ENCODE measurements at places on chromosomes 6 and 20.
A peak's percentile ranks its signal among the peaks of the same experiment; 100 is the strongest.

GRCh38 chr6:25232479-25232878, 46.7 kb upstream of the CARMIL1 start:
- DNase-seq, result no peak

- no peak for DNase-seq
These were observed 57.2 kb downstream of the PRKN start for GRCh38 chr6:162670345-162670744.

DNA sequence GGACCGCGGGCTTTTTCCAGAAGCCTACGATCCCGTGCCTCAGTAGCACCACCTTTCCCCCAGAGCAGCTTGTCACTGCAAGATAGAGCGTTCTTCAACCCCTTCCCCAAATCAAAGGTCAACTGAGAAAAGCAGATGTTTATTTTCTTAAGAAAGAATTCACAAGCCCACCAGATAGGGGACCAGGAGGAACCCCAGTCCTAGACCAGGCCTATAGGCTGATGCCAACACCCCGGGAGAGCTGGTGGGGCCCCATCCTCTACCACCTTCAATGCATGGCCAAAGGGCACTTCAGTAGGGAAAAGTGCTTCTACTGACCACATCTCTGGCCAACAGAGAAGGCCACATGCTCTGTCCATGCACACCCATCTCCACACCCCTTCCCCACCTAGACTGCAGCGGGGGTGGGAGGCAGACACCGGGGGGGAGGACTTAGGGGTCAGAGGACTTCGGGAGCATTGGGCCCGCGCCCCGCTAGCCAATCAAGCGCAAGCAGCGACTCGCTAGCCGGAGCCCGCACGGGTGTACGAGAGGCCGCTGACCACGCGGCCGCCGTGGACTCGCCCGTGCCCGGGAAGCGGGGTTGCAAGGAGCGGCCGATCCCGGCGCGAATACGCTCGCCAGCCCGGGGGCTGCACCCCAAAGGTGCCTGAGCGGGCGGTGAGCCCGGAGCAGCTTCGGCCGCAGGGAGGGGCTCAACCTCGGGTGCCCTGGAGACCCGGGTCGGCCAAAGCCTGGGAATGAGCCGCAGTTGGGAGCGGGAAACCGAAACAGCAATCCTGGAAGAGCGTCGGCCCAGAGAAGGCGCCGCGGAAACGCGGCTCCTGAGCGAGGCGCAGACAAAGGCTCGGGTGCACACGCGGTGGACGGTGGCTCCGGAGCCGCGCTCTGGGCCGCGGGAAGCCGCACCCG, 2.8 kb downstream of the PDE10A start:
- no peak for DNase-seq

DNA sequence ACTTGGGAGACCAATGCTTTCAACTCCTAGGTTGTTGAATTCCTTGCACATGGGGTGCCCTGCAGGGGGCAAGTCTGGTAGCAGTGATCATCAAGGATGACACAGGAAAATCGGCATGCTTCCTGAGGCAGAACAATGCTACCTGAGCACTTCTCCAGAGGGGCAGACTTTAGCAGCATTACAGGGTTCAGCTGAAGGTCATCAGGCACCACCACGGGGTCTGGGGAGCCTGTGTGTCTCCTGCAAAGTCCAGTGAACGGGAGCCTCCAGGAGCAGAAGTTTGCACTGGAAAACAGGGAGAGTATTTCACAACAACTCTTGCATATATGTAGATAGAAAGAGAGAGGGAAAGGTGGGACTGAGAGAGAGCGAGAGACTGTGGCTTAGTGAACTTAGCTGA, 10.2 kb downstream of the VSX1 start:
- no peak for DNase-seq

- DNase-seq, result peak; percentile 9
These were observed 434.5 kb downstream of the HDGFL1 start for GRCh38 chr6:23003671-23004467.

DNA sequence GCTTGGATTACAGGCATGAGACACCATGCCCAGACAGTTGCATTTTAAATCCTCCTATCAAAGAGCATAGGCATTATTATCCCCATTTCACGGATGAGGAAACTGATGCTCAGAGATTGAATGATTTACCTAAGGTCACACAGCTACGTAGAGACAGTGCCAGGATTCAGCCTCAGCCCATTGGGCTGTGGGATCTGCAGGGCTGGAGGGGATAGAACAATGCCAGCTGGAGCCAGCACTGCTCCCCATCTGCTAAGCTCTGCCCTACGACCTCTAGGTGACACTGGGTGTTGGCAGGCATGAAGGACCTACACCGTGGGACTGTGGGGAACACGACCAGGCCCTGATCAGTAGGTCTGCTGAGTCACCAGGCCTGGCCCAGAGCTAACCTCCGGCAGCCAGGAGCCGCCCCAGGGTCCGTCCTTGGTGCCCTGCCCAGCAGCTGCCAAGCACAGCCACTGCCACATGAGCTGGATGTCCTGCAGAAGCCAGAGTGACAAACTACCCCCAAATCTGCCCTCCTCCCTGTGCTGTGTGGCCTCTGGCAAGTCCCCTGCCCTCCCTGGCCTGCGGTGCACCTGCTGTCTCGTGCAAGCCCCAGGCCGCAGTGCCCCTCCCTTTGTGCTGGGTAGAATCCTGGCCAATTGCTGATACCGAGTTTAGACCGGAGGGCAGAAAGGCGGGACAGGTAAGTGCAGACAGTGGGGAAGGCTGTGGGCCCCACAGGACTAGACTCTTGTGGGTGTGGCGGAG, 47.6 kb upstream of the PTGIS start:
- DNase-seq, result no peak

Measured in thoracic aorta (tissue), 2 donors.